K562 (cell line): ENCODE measurements at places on chromosomes 2 and 18.

DNA sequence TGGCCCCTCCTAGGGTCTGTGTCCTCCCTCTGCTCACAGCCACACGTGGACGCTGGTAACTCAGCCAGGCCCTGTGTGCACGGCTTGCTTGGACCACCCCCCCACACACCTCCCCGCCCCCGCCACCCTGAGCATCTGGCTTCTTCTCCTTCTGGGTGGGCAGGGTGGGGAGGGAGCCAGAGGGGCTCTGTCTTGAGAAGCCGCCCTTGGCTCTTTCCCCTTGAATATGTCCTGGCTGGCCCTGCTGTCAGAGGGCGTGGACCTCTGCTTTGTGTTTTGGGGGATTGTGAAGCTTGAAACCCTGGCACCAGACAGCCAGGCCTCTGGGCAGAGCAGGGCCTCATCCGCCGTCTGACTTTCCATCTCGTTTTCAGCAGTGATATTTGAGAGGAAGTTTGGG is 72.1 kb downstream of the GLI2 start:
- DNase-seq, result no peak

DNA sequence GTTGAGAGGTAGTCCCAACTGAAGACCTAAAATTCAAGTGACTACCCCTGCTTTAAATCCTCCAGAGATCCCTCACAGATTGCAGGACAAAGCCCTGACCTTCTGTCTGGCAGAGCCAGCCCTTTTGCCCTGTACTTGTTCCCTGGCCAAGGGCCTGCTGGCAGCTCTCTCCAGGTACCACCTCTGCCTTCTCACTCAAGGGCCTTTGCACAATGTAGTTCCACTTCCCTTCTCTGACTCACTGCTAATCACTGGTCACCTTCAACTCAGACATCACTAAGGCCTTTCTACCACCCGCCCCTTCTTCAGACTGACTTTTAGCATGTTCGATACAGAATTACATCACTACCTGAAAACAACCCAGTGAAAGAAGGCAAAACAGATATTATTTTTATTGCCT is 411.0 kb downstream of the TMEM182 start:
- DNase-seq, result no peak

DNA sequence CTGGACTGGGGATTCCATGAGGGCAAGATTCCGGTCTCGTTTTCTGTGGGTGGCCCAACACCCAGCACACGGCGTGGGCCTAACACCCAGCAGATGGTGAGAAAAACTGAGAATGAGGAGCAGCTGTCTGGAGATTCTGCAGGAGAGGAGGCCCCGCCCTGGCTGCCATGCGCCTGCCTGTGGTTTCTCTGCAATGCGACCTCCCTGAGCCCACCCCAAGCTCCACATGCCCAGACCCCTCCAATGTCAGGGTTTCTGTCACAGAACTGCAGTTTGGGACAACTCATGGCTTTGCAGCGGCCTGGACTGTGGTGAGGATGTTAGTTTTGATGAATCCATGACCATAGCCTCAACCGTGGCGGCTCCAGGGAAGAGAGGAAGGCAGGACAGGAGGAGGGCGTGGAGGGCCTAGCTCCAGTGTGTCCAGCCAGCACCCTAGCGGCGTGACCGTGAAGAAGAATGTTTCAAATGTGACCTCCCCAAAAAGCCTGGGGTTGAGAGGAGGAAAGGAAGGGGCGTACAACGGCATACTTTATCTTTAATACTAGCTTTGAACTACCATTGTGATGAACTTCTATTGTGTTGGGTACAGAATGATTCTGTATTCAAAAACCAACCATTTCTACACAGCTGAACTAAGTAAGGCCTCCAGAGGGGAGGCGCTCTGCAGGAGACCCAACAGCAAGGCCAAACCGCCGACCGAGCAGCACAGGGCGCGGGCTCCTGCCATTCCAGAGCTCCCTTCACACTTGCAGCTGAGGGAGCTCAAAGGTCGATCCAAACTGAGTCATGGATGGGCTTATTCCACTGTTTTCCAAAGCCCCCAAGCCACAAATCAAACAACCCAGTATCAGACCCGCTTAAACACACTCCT is 3.4 kb downstream of the PXDN start:
- DNase-seq, result no peak

GRCh38 chr2:242065426-242065825 is 195.9 kb downstream of the RTP5 start:
- no peak for DNase-seq

GRCh38 chr2:29920631-29921559 is 491 bp downstream of the ALK start:
- DNase-seq, result peak; percentile 8

DNA sequence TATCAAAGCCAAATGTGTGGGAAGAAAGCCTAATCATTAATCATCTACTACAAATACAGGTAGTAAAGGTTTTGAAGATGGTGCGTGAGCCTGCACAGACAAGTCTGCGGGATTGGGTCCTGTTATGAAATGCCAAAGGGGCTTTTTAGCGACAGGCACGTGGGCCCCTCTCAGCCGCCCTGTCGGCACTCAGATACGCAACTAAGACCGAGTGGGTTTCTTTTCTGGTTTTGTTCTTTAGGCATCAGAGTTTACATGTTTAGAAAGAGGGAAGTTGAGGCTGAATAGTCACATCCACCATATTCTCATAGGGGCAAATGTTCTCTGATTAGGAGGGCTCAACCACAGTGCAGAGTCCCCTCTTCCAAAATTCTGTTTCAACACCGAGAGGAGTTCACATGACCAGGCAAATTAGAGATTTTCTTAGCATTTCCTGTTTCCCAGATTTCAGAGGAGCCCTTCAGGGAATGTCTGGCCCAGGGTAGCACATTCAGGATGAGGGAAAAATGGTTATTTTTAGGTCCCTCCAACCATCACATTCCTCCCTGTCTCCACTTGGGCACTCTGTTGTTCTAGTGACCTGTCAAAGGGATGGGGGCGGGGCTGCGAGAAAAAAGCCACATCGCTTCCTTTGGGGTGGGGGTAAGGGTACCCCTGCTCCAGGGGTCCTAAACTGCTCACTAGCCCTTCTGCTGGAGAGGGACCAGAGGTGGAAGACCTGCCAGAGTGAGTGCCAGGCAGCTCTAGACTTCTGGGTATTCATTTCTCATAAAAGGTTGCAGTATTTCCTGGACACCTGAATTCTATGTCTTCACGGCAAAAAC is 159.2 kb downstream of the BCL2 start:
- DNase-seq, result no peak

DNA sequence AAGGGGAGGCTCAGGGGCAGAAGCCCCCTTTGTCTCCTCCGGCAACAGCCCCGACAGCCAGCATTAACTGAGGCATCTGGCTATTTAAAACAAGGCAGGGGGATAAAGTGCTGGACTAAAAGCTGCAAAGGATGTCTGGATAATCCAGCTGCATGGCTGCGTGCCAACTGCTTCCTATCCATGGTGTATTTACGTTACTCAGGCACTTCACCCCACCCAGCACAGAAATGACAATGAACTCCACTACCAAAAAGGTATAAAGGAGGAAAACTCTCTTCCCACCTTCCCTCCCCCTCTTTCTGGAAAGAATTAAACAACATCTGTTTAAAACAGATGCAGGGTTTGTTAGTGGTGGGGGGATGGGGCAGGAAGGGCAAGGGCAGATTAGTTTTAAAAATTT is 82.5 kb downstream of the SPRED2 start:
- DNase-seq, result peak; percentile 59

- no peak for DNase-seq
Observed at GRCh38 chr2:70475266-70475665, 78.4 kb downstream of the TGFA start.

DNA sequence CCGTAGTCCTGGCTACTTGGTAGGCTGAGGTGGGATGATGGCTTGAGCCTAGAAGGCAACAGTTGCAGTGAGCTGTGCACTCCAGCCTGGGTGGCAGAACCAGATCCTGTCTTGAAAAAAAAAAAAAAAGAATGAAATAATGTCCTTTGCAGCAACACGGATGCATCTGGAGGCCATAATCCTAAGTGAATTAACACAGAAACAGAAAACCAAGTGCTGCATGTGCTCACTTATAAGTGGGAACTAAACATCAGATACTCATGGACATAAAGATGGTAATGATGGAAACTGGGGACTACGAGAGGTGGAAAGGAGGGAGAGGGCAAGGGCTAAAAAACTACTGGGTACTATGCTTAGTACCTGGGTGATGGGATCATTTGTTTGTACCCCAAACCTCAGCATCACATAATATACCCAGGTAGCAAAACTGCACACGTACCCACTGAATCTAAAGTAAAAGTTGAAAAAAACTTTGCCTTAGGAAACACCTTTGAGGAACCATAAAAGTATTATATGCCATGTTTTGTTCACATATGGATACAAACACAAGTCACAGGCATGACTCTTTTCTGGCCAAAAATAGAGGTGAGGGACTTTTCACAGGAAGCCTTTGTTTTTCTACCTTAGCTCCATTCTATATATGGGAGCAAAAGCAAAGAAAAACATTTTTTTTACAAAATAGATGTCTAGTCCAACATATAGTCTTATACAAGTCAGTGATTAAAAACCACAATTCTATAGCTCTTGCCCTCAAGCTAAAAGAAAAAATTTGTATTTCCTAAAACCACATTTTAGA is 36.6 kb downstream of the GPR155 start:
- no peak for DNase-seq

DNA sequence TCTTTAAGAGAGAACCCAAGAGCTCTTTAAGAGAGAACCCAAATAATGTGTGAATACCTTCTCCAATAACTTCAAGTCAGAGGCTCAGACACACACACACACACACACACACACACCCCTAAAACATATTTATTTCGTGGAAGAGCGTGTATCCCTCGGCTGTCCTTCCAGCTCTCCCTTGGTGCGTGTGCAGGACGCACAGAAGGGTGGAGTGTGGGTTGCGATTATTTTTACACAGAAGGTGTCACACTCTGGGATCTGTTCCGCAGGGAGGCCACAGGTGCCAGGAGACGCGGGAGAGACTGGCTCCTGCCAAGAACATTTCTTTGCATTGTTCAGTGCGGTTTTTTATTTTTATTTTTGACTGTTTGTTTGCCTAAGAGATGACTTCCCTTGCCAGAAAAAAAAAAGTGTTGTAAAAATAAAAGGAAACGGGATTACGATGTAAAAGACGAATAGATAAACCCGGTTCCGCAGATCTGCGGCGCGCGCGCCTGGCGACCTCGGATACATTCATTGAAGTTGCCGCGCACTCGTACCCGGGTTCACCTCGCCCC is 47.3 kb upstream of the ATP6V1B1 start:
- DNase-seq, result no peak

- DNase-seq, result no peak
Observed at GRCh38 chr2:203143391-203143790, 95.4 kb upstream of the CYP20A1 start.

GRCh38 chr2:232008907-232009638 is 47.6 kb downstream of the DIS3L2 start:
- no peak for DNase-seq

DNA sequence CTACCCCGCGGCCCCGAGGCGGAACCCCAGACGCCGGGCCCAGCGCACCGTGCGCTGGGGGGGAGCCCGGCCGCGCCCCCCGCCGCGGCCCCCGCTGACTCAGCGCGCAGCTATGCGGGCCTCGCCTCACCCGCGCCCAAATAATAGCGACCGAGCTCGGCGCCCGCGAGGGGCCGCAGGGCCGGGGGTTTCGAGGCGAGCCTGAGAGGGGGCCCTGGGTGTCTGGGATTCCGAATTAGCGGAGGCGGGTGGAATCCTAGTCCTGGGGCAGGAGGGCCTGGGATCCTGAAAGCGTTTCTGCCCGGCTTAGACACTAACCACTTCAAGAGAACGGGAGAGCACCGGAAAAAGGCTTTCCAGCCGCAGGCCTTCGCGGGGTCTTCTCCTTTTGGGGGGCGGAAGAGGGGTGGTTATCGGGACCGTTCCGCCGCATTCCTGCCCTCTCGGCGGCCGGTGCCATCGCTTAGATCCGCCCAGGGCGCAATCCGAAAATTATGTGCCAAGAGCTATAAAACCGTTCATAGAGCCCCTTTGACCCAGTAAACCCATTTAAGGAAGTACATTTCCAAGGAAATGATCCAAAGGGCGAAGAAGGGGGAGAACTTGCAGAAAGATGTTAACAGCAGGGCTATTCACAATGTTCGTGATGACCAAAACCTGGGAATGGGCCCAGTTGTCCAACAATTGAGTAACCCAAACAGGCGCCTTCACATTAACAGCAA is 681 bp upstream of the ROCK2 start:
- no peak for DNase-seq

DNA sequence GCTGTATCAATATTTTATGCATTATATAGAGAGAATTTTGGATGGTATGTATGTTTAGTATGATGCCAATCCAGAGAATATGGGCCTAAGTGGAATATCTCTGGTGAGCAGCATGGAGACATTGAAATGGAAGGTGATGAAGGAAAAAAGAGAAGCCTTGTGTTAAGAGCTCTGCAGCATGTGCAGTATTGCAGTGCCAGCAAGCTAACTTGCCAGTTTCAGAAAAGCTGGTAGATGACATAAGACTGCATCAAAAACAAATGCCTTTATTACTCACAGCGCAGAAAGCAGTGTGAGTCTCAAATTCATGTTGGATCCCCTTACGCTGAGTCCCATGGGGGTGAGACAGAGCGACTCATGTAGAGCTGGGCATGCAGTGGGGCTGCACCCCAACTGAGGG is 280.2 kb downstream of the CTNNA2 start:
- no peak for DNase-seq

- no peak for DNase-seq
Observed at GRCh38 chr2:240638512-240639160, 13.4 kb downstream of the GPR35 start.

- no peak for DNase-seq
Observed at GRCh38 chr2:67214585-67215185, 182.4 kb upstream of the ETAA1 start.

- no peak for DNase-seq
Observed at GRCh38 chr18:68707646-68708045, 7.3 kb downstream of the TMX3 start.

DNA sequence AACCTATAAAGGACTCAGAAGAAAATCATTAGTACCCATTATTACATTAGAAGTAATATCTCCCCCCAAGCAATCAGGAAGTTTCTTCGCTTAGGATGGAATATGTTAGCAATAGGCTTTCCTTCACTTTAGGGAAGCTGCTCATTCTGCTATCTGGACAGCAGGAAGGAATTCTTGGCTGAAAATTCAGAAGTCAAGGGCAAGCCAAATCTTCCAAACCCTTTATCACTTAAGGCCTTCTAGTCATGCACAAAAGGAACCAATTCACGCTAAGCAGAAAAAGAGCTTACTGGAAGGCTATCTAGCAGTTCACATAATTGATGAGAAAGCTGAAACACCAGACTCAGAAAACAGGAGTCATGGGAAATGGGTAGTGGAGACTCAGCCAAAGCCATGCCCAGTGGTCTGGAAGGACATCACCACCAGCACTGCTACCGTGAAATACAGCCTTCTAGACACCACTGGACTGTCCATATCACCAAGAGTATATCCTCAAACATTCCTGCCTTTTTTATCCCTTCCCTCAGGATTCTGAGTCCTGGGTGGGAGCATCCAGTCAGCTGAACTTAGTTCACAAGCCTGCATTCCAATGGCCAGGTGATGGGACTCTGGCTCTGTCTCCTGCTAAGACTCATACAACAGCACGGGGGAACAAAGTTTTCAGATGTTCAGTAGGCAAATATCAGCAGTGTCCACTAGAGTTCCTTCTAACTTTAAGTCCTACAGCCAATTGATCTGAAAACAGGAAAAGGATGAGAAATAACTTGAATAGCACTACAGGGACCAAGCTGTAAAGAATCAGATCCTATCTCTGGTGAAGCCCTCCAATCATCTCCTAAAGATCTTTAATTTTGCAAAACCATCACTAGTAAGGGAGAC is 14.8 kb upstream of the ADAM17 start:
- no peak for DNase-seq
